Neural progenitor cell (in vitro differentiated cells): ENCODE measurements at places on chromosomes 7 and 10.

- peak; percentile 56 for DNase-seq
Observed at GRCh38 chr10:124708246-124708779, 35.9 kb downstream of the FAM53B start.

DNA sequence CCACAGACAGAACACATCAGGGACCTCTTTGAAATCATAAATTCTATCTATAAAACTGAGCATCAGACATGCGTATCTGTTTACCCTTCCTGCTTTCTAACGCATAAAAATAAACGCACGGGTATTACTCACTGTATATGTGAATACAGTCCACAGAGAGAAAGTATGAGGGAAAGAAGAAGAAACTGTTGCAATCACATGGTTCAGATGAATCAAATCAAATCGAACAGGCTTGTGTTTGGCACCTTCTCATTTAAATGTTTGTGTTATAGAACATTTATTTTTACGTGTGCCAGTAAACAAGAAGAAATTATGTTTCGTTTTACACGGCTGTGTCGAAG is 322.0 kb downstream of the FRMD4A start:
- no peak for DNase-seq

GRCh38 chr10:49841615-49842332 is 79.7 kb upstream of the OGDHL start:
- DNase-seq: no peak

- DNase-seq: peak; percentile 98
Observed at GRCh38 chr7:2523941-2524807, 4.6 kb downstream of the LFNG start.

DNA sequence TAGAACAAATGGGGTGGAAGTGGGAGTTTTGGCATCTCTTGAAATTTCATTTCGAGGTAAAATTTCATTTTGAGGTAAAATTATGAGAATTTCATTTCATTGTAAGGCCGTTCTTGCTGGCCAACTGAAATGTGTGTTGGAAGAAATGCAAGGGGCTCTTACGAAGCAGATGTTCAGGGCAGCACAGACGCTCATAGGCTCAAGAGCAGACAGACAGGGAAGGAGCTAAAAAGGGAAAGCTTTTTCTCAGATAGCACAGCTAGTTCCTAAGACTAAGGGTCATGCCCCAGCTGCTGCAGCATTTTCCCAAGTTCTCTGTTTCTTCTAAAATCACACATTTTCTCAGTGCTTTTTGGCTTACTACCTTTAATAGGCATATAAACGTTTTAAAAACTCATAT is 65.1 kb upstream of the SFMBT2 start:
- no peak for DNase-seq

- no peak for DNase-seq
Observed at GRCh38 chr7:46344533-46344932, 423.5 kb upstream of the IGFBP3 start.

DNA sequence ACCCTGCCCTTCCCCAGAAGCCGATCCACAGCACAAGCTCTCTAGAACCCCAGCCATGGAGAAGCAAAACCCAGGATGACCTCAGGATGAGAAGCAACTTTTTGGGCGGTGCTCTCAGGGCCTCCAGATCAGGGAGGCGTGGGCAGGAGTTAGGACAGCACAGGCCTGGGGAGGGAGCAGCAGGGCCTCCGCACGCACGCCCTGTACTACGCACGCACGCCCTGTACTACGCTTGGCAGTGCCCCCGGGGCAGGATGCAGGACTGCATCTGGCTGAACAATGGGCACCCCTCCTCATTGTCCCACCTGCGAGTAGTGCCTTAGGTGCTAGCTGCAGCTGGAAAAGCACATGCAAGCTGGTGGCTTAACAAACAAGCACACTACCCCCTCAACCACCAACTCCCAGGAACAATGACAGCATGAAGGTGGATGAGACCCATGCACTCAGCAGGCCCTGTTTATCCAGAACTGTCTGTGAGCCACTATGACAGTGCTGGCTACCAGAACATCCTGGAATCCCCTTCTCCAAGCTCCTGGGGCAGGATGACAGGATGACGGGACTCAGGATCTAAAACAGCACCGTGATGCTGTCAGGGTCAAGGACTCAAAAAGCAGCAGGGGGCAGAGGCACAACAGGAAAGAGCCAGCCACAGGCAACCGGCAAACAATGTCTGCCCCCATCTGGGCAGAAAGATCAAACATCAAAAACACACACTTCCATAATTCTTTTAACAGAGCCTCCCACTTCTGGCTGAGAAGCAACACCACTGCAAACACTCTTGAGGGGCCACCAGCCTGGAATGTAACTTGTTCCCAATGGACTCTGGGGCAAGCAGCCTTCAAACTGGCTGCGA is 11.8 kb downstream of the PODXL start:
- DNase-seq: no peak

DNA sequence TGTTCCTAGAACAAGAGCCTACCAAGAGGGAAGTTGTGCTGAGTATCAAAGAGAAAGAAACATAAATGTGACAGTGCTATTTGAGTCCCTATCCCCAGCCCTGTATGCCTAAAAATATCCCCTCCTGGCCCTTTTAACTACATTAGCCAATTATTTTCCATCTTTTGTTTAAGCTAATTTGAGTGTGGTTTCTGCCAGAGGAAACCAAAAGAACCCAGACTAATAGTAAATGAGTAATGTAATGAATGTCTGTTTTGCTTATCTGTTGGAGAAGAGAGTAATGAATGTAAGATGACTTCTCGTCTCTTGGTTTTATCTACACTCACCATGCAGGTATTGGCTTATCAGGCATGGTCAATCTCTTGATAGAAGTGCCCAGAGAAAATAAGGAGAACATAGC is 134.4 kb upstream of the CDK1 start:
- no peak for DNase-seq

DNA sequence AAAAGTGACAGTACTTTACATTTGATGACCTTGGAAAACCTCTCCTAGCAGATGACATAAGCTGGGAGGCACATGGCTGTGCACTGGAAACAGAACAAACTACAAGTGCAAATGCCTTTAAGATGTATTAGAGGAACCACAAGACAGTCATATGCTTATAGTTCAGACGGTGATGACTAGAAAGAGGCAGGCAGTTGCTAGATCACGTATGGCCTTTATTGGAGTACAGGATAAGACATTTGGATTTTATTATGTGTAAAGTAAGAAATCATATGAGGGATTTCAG is 290.0 kb downstream of the SORCS1 start:
- DNase-seq: no peak

- peak; percentile 76 for DNase-seq
Observed at GRCh38 chr10:75402486-75403143, 1.1 kb upstream of the ZNF503 start.

DNA sequence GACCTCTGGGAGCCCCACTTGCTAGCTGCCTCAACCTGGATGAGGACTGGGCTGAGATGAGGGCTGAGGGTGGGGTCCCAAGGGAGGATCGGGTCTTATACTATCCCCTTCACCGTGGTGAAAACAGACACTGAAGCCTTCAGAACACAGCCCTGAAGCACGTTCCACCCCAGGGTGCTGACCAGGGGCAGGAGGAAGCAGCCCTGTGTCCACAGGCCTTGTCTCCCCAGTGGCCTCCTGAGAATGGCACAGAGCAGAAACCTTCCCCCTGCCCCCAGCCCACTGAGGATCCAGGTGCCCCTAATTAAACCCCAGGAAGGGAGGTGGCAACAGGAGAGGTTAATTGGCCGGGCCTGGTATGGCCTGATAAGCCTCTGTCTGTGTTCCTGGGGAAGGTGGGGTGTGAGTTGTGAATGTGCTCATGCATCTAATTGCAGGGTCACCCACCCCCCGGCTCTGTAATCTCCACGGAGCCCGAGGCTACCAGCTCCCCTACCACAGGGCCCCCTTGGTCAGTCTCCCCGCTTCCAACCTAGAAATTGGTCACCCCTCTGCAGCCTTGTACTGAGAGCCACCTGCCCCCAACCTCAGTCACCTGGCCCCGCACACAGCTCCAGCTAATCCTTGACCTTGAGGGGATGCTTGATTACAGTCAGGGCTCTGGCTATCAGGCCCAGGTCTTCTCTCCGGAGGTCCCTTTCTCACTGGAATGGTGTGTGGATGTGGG is 159.0 kb upstream of the UNC5B start:
- DNase-seq: no peak

DNA sequence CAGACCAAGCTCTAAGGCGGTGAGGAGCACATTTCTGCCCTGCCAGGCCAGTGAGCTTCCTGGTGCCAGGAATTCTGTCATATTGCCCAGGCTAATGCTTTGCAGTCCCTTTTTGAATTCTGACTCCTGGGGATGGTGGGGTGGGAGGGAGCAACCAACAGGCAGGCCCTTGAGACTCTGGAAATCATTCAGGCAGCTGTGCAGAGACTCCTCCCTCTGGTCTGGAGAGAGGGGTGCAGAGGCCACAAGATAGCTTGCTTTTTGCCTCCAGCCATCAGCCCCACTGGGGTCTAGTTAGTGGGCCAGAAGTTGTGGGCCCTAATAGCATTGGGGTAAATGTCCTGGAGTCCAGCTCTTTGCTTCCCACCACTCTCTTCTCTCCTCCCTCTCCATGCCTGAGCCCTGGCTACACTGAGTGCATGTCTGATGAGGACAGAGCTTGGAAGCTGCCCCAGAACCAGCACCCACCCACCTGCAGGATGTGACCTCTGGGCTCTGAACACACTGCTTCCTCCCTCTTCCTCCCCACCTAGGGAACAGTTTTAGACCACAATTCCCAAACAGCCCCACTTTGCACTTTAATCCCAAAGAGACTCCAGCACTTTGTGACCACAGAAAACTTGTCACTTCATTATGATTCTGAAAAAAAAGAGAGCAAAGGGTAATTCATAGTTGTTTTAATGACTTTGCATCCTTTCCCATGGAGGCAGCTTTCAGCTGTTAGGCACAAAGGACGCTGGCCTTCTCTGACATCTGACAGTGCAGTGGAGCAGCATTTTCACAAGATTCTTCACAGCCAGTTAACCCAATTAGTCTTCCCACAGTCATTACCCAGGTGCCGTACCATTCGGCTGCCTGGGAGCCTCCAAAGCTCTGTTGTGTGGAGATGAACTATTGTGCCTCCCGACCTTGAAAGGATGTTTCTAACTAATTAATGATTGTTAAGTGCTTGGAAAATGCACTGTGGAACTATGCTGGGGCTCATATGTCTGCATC is 262.5 kb downstream of the TRIL start:
- peak; percentile 46 for DNase-seq

GRCh38 chr7:99944497-99945070 is 15.2 kb upstream of the GJC3 start:
- DNase-seq: no peak

GRCh38 chr7:28725911-28726310 is 232.2 kb downstream of the TRIL start:
- DNase-seq: no peak

DNA sequence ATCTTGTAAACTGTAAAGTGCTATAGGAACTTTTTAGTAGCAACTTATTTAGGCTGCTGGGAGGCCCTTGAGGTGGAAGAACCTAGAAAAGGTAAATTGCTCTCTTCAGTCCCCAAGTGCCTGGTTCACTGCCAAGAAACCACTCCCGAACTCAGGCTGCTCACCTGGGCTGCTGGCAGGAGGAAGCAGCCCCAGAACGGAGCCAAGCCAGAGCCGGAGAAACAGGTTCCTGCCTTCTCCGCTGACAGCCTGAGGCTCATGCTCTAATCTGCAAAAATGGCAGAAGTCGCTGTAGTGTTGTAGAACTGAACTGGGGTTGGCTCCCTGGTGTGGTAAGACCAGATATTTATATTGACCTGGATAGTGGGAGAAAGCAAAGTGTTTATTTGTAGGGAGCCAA is 136.0 kb downstream of the CUL2 start:
- DNase-seq: no peak
